ENCODE measurements at places on chromosomes 5 and 9.

DNA sequence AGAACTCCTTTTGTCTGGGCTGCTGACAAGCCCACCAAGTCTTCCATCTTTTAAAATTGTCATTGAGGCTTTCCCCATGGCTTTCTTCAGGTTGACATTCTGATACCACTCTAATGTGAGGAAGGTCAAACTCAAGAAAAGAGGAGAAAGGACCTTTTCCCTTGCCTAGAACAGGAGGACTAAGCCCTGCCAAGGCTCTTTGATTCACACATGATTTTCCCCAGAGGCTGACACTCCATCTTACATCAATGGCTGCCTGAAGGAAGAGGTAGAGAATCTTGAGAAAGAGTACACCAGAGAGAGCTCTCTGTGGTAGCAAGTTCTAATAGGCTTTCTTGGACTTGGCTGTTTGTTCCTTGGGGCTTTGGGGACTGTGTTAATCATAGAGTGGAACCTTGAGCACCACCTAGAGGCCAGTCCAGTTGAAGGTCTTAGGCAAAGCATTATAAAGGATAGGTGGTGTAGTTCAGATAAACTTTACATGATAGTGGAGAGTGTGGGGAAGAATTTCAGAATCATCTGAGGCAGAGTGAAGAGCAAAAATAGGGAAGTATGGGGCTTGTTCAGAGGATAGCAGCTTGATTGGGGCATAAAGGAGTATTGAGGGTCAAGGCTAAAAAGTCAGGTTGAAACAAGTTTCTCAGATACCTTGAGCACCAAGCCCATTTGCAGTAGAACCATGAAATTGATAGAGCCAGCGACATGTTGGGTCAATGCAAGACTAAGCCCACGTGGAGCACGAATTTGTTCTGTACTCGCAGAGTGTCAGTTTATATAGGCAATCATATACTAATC lies 36.7 kb downstream of the NDFIP1 start:
- peak; percentile 65 for DNase-seq

DNA sequence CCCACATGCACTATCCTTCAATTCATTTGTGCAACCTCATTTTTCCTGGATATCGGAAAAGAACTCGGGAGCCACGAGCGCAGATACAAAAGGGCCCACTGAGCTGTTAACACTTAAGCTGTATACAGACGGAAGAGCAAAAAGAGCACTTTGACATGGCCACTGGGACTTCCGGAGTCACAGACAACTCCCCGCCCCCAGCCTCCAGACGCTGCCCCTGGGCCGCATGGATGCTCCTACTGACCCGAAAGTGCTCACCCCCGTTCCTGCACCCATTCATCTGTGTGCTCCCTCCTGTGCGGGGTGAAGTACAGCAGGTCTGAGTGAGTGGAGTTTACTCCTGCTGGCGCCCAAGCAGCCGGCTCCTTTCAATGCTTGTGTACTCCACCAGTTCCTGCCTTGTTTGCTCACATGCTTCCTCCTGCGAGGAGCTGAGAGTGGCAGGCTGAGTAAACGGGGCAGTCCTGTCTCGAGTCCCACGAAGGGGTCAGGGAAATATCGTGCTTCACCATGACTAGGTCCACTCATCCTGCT lies 901.0 kb upstream of the CTNND2 start:
- DNase-seq, result no peak

- DNase-seq, result no peak
Observed at GRCh38 chr9:78292026-78292425, 4.9 kb upstream of the PSAT1 start.

DNA sequence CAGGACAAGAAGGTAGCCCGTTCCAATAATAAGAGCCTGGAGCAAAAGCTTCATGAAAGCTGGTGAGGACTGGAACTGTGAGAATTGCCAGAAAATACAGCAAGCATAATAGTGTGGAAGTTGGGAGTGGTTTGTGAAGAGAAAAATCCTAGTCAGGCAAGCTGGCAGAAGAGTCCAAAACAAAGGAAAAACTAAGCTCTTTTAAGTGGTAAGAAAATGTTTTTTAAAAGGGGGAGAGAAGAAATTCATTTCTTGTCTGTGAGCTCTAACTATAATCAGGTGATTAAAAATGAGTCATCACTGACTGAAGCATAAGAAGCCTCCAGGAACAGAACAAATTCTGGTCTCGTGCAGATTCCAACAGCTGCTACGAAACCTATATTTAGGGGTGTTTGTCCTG lies 102.6 kb downstream of the CAAP1 start:
- DNase-seq, result no peak

DNA sequence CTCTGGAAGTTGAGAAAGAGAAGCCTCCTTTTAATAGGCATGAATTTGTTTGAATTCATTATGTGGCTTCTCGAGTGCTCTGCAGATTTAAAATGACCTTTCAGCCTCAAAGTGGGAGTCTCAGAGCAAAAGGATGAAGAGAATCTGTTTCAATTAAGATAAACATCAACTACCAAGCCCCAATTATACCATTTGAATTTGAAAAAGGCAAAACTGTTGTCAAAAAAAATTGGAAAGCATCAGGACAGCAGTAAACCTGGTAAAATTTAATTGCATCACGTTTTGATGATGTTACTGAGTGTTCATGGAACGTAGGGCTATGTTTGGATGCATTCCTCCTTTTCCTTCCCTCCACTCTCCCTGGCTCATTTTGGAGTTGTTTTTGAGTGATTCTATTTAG lies 637.2 kb downstream of the PDE4D start:
- no peak for DNase-seq
